ENCODE measurements at places on chromosomes 3 and 15.

- DNase-seq = no peak
These were observed 895.6 kb downstream of the ROBO1 start for GRCh38 chr3:78872195-78872594.

DNA sequence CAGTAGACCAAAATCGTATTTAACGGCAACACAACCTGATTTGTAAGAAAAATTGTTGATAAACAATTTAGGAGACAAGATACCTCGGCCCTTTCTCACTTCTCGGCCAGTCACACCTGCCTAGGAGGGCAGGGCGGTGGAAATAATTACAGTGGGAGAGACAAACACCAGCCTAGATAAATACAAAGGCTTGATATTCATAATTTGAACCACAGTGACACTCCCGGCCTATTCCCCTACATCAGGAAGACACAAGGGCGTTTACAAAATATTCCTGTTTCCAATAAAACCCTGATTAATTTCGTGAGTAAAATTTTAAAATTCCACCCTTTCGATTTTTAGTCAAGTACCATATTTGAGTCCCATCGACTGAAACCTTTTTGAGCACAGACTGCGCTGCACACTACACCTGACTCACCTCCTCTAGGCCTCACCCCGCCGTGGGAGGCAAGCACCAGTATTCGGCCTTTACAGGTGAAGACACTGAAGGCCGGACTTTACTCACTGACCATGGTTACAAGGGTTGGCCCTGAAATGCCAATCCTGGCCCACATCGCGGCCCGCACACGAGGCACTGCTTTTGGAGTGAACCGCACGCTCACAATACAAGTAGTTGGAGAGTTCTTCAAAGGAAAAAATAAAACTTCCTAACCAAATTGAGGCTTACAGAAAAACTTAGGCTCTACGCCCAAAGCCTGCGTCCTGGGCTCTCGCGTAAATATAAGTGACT is 794 bp downstream of the ARPP19 start:
- no peak for DNase-seq

DNA sequence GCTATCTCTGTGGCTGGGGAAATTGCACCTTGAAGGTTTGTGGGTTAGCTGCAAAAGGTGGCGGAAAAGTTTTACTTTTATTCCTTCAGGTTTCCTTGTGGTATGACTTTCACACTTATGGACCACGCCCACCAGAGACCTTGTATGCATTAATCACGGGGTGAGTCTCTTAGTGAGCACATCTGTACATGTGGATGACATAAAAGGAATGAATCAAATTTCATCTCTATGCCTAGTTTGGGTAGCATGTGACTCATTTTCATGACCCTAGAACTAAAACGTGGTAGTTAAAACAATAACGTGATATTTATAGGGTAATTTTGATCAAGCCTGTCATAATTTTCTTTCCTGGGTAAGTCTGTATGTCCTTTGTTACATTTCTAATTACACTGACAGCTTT is 141.7 kb downstream of the PDCD6IP start:
- DNase-seq = no peak

DNA sequence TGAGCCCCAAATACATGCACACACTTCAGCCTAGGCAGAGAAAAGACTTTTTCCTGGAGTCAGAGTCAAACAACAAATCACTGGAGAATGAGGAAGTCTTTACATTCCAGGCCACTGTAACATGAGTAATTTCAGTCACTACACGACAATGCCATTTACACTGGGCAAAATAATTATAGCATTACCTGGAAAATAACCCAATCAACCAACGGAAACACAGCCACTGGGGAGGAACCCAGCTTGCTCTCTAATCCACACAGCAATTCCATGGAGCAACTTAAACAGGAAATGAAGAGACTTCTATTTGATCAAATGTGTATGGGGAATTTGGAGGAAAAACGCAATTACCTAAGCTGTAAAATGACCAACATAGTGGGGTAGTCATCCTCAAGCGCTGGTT is 15.2 kb downstream of the FSTL1 start:
- no peak for DNase-seq

- no peak for DNase-seq
These were observed 37.2 kb downstream of the KLHL18 start for GRCh38 chr3:47319956-47320355.

DNA sequence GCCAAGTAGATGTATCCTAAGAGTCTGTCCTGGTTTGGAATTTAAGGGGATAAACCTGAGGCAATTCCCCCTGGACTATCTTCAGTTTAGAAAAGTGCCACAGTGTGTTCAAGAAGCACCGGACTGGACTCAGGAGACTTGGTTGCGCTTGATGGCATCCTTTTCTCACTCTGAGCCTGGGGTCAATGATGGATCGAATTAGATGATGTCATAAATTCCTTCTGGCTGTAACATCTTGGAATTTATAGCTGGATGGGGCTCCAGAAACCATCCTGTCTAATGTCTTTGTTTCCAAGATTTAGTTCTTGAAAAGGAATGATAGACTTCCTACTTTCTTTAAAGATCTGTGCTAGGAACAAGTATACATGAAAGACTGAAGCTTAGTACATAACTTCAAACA is 280.6 kb downstream of the LPP start:
- no peak for DNase-seq

- DNase-seq = no peak
These were observed at the start of gene DALRD3 for GRCh38 chr3:49017971-49018706. TSS of gene DALRD3 (minus strand) at chr3:49018580. CDS start at chr3:49018564, 16 bp downstream.

DNA sequence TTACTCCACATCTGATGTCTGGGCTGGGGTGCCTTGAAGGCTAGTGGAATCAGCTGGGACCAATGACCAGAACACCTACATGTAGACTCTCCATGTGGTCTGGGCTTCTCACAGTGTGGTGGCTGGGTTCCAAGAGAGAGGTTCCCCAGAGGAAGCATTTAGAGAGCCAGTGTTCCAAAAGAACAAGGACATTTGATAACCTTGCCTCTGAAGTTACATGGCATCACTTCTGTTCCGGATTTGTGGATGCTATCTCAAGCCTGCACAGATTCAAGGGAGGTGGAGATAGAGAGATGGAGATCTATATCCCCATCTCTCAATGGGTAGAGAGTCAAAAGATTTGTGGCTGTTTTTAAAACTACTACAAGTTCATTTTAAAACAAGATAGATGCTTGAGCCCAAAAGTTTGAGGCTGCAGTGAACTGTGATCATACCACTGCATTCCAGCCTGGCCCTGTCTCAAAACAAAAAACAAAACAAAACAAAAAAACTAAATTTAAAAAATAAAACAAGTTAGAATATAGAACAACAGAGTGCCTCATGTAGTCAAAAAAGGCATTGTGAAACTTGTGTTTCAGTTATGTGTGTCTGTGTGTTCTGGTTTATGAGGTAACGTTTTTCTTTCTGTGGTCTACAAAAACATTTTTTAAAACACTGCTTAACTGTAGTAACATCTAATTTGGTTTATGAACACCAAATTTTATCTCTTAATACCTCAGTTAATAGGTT is 44.8 kb downstream of the PDE8A start:
- no peak for DNase-seq

DNA sequence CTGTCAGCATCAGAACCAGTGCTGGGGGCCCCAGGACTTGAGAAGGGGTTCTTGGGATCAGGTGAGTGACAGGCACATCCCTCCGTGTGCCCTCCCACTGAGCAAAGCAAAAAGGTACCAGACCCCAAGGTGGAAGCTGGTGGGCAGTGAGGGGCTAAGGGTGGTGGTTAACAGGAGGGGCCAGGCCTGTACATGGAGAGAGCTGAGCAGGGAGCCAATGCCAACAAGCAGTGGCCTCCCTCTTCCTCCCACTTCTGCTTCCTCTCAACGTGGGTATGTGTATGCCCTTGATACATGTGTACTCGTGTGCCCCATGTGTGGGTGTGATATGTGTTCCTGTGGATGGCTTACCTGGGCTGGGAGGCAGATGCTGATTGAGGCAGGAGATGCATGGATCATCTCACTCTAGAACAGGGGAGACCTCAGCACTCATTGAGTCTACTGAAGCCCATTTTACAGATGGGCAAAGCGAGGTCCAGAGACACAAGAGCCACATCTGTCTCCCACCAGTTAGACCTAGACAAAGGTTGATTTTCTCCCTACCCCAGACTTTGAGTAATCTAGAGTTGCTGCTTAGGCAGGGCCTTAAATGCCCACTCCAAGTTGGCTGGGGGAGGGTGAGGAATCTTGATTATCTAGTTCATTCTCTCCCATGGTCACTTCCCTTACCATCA is 945 bp downstream of the VIPR1 start:
- DNase-seq = no peak

- no peak for DNase-seq
These were observed 296.7 kb downstream of the PLCL2 start for GRCh38 chr3:17181413-17181907.

DNA sequence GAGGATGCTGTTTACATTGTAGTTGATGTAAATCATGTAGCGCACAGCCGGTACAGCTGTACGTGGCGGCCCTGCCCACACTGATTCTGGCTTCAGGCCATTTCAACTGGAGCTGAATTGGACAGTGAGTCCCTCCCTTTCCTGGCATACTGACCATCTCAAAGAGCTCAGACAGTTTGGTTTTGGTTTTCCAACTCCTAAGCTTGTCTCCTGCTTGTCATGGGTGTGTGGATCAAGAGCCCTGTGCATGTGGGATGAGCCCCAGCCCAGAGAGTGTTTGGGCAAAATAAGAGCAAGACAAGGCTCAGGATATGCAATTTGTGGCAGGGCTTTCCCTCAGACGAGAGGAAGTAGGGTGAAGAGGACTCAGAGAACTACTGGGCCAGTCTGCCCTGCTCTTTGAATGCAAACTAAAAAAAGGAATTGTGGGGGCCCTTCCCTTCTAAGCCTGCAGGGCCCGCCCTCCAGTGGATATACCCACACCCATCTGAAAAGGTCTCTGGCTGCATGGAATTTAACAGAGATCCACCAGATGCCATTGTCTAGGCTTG is 13.3 kb downstream of the ITGA11 start:
- DNase-seq = no peak

GRCh38 chr15:48638963-48639362 is 6.5 kb downstream of the FBN1 start:
- DNase-seq = no peak

DNA sequence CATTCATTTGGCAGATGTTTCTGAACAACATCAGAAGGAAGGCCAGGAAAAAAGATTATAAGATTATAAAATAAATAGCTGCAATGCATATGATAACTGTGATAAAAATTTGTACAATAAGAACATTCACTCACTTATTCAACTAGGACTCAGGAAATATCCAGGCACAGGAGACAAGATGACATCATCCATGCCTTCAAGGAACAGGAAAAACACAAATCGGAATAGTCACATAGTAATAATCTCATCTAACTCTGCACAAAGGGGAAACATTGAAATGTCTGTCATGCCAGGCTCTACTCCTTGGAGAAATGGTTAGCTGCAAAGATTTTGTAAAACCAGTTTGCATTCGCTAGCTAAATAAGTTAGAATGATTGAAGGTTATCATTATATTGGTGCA is 233.5 kb upstream of the AGTR1 start:
- no peak for DNase-seq

DNA sequence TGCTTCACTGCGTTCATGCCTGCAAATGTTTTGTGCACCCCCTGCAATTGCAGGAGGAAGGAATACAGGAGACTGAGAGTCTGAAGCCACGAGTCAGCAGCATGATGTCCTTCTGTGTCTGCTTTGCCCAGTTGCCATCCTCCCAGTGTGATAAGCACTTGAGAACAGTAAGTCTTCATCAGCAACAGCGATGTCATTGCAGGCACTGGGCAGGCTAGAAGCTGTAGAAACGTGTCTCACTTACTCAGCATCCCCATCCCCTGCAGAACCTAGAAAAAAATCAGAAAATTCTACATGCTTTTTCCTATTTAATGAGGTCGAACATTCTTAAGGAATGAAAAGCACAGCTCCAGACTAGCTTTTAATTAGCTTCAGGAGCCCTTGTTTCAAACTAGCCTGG is 156.5 kb upstream of the LPP start:
- DNase-seq = no peak

DNA sequence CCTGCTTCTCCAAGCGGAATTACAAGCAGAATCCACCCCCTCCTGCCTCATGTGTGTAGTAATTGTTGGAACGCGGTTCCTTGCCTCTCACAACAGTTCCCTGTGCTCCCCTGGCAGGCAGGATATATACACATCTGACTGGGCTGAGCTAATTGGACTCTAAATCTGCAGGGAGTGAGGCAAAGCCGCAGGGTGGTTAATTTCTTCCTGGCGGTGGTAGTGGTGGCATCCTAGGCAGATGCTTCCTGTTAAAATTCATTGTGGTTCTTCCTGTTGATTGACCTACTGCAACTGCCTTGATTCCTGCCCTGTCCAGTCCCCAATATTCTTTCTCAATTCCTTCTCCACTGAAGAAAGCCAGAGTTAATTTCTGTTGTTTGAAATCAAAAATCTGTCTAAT is 202.9 kb upstream of the PROK2 start:
- no peak for DNase-seq

DNA sequence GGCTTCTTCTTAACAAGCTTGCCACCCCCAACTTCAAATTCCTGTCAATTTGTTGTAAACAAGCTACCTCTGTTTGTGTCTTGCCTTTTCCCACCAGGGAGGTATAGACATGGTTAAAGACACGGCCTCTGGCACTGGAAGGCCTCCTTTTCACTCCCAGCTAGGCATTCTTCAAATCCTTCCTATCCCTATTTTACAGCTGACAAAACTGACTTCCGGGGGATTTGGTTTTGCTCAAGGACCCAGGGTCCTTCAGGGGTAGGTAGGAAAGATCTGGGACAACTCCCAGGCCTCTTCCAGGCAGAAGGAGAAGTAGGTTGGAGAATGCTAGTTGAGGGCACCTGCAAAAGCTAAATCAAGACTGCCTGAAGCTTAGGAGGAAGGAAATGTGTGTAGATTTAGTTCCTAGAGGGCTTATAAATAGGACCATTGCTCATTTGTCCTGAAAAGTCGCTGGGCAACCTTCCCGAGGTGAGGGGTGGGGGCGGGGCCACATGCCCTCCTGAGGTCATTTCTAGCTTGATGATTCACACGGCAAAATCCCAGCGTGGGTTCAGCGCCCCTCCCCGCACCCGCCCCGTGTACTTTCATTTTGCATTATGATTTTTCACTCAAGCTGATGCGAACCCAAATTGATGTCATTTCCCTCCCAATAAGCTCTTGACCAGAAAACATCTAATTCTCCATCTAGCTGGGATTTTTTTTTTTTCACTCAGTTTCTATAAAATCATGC is 365.5 kb downstream of the SHQ1 start:
- peak; percentile 11 for DNase-seq

GRCh38 chr3:126961791-126962461 is 21.0 kb upstream of the PLXNA1 start:
- no peak for DNase-seq

GRCh38 chr3:110504401-110504800 is 567.2 kb upstream of the NECTIN3 start:
- no peak for DNase-seq

Data from stimulated activated CD4-positive, alpha-beta T cell treated with anti-CD3 and anti-CD28 coated beads, Interleukin-1b, Interleukin-23, amount 100 ng/mL, for 1 hour (primary cell).